ENCODE measurements at places on chromosomes 13 and 19. TPM values are rescaled to one million over a fixed set of nuclear protein-coding genes. Genes with fewer than 3 reads are reported as not detected.
A peak's percentile ranks its signal among the peaks of the same experiment; 100 is the strongest.

DNA sequence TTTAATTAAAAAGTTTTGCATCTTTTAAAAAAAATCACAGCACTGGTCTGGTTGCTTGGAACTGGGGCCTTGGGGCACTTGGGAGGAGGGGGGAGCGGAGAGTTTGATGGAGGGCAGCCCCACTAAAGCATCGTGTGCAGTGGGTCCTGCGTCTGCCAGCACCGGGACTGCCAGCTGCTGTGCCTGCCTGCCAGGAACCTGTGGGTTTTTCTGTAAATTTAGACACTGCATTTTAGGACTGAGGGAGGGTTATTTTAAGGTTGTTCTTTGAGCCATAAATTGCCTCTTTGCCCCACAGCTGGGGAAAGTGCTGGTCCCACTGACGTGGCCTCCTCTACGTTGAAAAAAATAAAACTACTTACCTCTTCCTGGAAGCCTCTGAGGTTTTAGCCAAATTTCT is 2.9 kb downstream of the KLF2 start:
- peaks cover 18% of the 10 kb centered on the region for H3K27me3 ChIP-seq
- H3K27ac ChIP-seq: peak overlapping the region; percentile 97
- peaks cover 64% of the 10 kb centered on the region for H3K4me1 ChIP-seq
- peak overlapping the region; percentile 99 for H3K4me3 ChIP-seq
- DNase-seq: no peak

CCDC169 gene
- 0.13 TPM for total RNA-seq

FAM216B gene
- total RNA-seq: not detected

CCDC70 gene
- total RNA-seq: not detected

- peaks cover 1% of the 10 kb centered on the region for H3K27me3 ChIP-seq
- no peak for DNase-seq
- H3K27ac ChIP-seq: no peak overlapping the region
- no peaks in the 10 kb centered on the region for H3K4me1 ChIP-seq
Measured at GRCh38 chr13:97659602-97660001, 225.6 kb downstream of the RAP2A start.

DNA sequence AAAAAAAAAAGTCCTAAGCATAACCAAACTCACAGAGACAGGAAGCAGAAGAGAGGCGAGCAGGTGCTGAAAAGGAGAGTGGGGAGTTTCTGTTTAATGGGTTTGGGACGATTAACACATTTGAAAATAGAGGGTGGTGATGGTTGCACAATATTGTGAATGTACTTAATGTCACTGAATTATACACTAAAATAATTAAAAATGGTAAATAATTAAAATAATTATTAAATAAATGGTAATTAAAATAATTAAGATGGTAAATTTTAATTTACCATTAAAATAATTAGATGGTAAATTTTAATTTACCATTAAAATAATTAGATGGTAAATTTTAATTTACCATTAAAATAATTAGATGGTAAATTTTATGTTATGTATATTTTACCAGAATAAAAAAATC is 74.8 kb upstream of the XPO4 start:
- no peak overlapping the region for H3K27ac ChIP-seq
- peaks cover 19% of the 10 kb centered on the region for H3K36me3 ChIP-seq
- H3K27me3 ChIP-seq: no peaks in the 10 kb centered on the region
- no peak overlapping the region for H3K4me3 ChIP-seq
- no peak for DNase-seq

GRCh38 chr13:27643334-27644132 is 21.8 kb downstream of the POLR1D start:
- peaks cover 15% of the 10 kb centered on the region for H3K4me1 ChIP-seq
- no peak overlapping the region for H3K27ac ChIP-seq
- no peaks in the 10 kb centered on the region for H3K27me3 ChIP-seq
- no peak overlapping the region for H3K4me3 ChIP-seq
- DNase-seq: no peak

DNA sequence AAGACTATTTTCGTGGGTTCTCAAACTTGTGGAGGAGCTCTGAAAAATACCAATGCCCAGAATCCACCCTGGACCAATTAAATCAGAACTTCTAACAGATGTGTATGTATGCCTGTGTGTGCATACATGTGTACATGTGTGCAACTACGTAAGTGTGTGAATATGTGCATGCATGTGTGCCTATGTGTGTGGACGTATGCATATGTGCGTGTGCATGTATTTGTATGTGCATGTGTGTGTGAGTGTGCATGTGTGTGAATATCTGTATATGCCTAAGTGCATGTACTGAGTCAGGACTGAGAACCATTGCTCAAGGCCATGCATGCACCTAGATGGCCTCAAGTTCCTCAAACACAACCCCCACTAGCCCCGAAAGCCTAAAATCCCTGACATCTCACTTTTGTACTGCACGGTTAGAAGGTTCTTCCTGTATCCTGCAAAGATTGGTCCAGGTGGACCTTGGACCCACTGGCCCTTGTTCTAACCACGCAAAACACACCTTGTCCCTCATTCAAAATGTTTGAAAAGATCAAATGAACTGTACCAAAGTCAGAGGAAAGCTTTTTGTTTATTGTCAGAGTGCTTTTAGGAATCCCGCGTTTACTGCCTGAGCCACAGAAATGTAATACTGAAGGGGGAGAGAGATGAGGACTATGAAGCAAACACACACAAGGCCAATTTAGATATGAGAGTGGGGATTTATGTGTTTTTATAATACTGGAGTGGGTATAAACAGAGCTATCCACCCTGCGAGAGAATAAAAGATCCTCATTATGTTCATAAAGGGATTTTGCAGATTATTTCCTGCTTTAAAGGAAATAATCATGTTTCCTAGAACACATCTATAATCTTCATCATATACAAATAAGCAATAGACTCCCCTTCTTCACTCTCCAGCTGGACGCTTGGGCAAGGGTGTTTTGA is 39.1 kb downstream of the LATS2 start:
- H3K4me3 ChIP-seq: no peak overlapping the region
- H3K27ac ChIP-seq: no peak overlapping the region
- peaks cover 9% of the 10 kb centered on the region for H3K4me1 ChIP-seq
- H3K36me3 ChIP-seq: peaks cover 2% of the 10 kb centered on the region
- no peak for DNase-seq
- no peaks in the 10 kb centered on the region for H3K27me3 ChIP-seq

GRCh38 chr19:19368087-19368486 is 37.4 kb upstream of the GATAD2A start:
- H3K27ac ChIP-seq: no peak overlapping the region
- H3K27me3 ChIP-seq: no peaks in the 10 kb centered on the region
- no peaks in the 10 kb centered on the region for H3K36me3 ChIP-seq
- no peak for DNase-seq

GRCh38 chr13:110312339-110313031 is 5.4 kb downstream of the COL4A2 start:
- H3K27me3 ChIP-seq: peaks cover 49% of the 10 kb centered on the region
- H3K27ac ChIP-seq: no peak overlapping the region
- no peak overlapping the region for H3K4me3 ChIP-seq
- peaks cover 2% of the 10 kb centered on the region for H3K4me1 ChIP-seq

DNA sequence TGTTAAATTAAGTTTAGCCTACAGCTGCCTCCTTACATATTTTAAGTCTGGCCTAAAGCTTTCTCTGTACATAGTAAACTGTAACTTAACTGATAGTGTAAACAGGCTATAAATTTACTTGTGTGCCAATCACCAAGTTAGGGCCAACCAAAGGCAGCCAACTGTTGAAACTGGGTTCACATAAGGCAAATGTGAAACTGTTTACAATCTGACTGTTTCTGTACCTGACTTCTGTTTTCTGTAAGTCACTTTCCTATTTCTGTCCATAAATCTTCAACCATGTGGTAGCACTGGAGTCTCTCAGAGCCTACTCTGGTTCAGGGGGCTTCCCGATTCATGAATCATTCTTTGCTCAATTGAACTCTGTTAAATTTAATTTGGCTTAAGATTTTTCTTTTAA is 103.1 kb downstream of the RAP2A start:
- H3K27me3 ChIP-seq: peaks cover 4% of the 10 kb centered on the region
- H3K4me3 ChIP-seq: no peak overlapping the region
- H3K27ac ChIP-seq: no peak overlapping the region
- no peak for DNase-seq

- no peak for DNase-seq
- H3K27ac ChIP-seq: no peak overlapping the region
- no peaks in the 10 kb centered on the region for H3K27me3 ChIP-seq
- no peaks in the 10 kb centered on the region for H3K4me1 ChIP-seq
- H3K4me3 ChIP-seq: no peak overlapping the region
Measured at GRCh38 chr13:38830442-38831045, 143.7 kb downstream of the FREM2 start.

DNA sequence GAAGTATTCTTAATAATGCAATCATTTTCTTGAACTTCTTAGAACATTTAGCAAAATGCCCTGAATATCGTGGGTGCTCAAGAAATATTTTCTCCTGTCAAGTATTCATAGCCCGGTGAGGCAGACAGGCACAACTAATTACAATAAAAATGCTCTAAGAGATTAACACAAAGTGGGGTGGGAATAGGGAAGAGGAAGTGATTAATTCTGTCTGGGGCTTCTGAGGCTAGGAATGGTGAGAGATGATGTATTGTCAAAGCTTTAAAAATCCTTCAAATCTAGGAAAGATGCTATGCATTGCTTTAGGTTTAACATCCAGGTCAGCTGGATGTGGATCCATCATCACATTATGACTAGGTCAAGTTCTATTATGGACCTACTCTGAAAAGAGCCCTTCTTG is 66.9 kb upstream of the POSTN start:
- DNase-seq: no peak
- H3K27me3 ChIP-seq: no peaks in the 10 kb centered on the region
- no peak overlapping the region for H3K27ac ChIP-seq
- H3K4me3 ChIP-seq: no peak overlapping the region

DNA sequence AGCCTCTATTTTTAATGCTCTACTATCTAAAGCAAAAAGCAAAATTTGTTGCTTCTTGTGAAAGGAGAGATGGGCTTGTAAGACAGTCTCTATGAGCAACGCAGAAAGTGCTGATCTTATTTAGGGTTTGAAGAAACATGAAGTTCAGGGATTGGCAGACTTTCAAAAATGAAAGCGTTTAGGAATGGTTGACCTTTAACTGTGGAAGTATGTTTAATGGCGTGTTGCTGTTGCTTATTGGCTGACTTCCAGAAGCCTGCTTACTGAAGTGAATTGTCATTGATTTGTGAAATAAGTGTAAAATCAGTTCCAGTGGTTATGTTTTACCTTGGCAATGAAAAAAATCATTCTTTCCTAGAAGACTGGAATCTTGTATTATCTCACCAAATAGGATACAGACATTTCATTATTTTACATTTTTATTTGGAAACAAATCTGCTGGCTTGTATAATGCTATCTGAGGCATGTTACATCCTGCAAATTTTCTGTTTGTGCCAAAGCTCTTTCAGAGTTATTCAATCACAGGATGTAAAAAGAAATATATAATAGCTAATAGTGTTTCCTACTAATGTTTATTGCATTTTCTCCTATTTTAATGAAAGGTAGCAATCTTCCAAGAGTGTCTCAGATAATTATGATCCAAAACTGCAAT is 221.3 kb upstream of the SLITRK6 start:
- H3K4me3 ChIP-seq: no peak overlapping the region
- H3K27me3 ChIP-seq: no peaks in the 10 kb centered on the region
- H3K4me1 ChIP-seq: no peaks in the 10 kb centered on the region
